Activated gamma-delta T cell treated with Interleukin-2 at 50 U/mL for 16 hours (primary cell): ENCODE measurements at places on chromosomes 2 and 18.

- no peak for DNase-seq
Measured at GRCh38 chr2:173410579-173410978, 55.9 kb downstream of the CDCA7 start.

DNA sequence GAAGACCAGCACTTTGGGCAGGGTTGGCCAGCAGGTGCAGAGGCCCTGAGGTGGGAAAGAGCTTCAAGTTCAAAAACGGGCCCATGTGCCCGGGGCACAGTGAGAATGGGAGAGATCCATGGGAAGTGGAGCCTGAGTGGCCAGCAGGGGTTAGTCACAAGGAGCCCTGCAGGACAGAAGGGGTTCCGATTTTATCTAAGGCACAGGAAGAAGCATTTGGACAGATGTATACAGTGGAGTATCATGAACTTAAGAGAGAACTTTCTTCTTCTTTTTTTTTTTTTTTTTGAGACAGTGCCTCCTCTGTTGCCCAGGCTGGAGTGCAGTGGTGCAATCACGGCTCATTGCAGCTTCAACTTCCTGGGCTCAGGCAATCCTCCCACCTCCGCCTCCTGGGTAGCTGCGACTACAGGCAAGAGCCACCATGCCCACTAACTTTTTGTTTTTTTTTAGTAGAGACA, 24.0 kb downstream of the WIPF1 start:
- no peak for DNase-seq

- no peak for DNase-seq
Measured at GRCh38 chr18:13236411-13236810, 17.9 kb downstream of the LDLRAD4 start.

DNA sequence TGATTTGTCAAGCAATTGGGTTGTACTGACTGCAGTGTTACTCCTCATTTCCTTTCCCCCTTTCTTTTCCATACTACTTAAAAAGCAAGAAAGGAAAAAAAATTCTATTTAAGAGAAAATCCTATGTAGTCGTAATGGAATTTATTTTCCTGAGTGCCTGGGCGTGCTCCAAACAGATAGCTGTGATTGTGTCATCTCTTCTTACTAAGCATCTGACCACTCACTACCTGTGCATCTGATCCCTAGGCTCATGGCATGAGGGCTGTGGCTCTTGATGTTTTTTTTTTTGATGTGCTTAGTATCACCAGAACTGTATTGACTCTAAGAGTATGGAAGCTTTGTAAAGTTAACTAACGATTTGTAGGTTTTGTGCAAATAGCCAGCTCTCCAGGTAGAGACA, 19.0 kb downstream of the CRIM1 start:
- no peak for DNase-seq

DNA sequence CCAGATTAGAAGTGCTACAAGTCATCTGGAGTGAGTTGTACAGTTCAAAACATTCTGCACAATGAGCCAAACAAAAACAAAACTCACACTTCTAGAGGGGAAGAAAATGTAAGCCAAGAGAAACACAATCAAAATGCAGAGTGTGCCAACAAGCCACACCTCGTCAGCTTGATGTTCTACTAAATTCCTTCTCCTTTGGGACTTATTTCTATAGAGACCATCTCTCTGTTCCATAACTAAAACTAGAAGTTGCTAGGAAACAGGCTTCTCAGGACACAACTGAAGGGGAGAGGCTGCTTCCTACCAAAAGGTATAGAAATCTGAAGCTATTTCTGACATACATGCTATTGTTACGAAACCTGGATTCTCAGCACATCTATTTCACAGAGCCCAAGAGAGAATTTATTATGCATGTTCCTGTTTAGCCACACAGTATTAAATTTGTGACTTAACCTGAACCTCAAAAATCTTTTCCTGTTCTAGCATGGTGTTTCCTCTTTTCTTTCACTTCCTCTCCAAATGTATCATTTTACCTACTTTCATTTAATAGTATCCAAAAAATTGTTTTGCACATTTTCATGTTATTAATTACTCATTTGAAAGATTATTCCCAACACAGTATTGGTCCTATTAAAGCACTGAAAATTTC, 211.4 kb upstream of the CCDC150 start:
- DNase-seq = no peak
